ENCODE measurements at places on chromosomes 12 and 14.

- DNase-seq: no peak
Observed at GRCh38 chr12:93990832-93991803, 157.3 kb upstream of the PLXNC1 start.

DNA sequence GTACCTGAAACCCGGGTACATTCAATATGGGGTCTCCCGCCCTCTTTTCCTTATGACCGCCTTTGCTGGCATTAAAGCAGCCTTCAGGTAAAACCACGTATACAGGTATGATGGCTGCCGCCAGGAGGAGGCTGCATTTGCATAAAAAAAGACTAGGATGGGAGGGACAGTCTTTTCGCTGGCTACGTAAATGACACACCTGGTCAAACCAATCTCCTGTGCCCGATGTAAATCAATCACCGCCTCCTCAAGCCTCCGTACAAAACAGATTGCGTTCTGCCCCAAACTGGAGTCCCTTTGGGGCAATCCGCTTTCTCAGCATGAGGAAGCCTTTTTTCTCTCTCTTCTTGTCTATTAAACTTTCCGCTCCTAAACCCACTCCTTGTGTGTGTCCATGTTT lies 8.1 kb upstream of the ALDH1L2 start:
- no peak for DNase-seq

GRCh38 chr14:92584220-92584619 lies 70.6 kb downstream of the RIN3 start:
- DNase-seq: no peak

DNA sequence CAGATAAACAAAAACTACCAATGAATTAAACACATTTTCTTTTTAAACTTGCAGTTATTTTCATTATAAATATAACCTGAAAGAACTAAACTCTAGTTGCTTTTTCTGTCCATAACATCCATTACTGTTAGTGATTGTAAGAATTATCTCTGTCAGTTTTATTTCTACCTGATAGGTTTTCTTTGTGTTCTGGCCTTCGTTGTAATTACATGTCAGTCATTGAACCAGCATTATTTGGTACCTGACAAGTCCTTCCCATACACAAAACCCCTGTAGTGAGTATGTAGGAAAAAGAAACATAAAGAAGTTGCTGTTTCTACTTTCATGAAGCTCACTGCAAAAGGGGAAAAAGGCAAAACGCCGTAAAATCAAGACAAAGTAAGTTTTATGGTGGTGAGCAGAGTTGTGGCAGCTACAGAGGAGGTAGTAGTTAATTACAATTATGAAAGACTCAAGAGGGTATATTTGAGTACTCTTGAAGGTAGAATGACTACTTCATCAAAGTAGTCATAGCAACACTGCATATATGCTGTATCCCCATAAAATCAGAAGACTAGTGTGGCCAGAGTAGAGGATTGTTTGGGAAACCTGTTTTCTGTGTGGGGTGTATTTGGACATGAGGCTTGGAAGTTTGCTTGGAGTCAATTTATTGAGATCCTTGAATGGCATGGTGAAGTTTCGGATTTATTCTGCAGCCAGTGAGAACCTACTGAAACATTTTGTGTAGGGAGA lies 102.8 kb downstream of the SLC5A8 start:
- no peak for DNase-seq

- DNase-seq: no peak
Observed at GRCh38 chr14:30673071-30673470, 51.0 kb downstream of the SCFD1 start.
